ENCODE measurements at places on chromosomes 5 and 9.
A peak's percentile ranks its signal among the peaks of the same experiment; 100 is the strongest.

DNA sequence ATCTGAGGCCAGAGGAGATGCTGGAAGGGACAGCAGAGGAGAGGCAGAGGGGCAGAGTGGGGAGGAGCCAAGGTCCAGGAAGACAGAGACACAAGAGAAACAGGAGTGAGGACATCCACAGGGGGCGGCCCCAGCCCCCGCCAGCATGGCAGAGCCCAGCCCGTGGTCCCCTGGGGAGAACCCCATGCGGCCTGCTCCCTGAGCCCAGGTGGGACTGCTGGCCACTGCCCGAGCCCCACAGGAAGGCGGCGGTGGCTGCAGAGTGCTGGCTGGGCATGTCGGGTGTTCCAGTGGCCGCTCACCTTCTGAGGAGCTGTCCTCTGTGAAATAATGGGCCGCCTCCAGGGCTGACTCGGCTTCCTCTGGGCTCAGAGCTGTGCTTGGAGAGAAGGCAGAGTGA lies 8.9 kb upstream of the MRNIP start:
- no peak overlapping the region for H3K27ac ChIP-seq
- H3K27me3 ChIP-seq: no peaks in the 10 kb centered on the region
- no peaks in the 10 kb centered on the region for H3K4me1 ChIP-seq
- DNase-seq: no peak
- H3K36me3 ChIP-seq: peaks cover 18% of the 10 kb centered on the region
- no peak overlapping the region for H3K4me3 ChIP-seq

GRCh38 chr5:389197-389821 lies 53.7 kb upstream of the EXOC3 start:
- H3K27me3 ChIP-seq: no peaks in the 10 kb centered on the region
- H3K4me1 ChIP-seq: peaks cover 30% of the 10 kb centered on the region
- H3K36me3 ChIP-seq: peaks cover 30% of the 10 kb centered on the region
- DNase-seq: no peak
- H3K27ac ChIP-seq: no peak overlapping the region

GRCh38 chr9:12851341-12852090 lies 76.7 kb downstream of the LURAP1L start:
- no peak overlapping the region for H3K27ac ChIP-seq
- H3K4me1 ChIP-seq: no peaks in the 10 kb centered on the region
- no peaks in the 10 kb centered on the region for H3K27me3 ChIP-seq
- no peak for DNase-seq

GRCh38 chr9:3986060-3986459 lies 313.8 kb downstream of the GLIS3 start:
- no peak overlapping the region for H3K4me3 ChIP-seq
- no peak for DNase-seq
- peaks cover 4% of the 10 kb centered on the region for H3K27me3 ChIP-seq
- H3K27ac ChIP-seq: no peak overlapping the region
- no peaks in the 10 kb centered on the region for H3K4me1 ChIP-seq

GRCh38 chr9:120464176-120464886 lies 115.6 kb downstream of the CDK5RAP2 start:
- DNase-seq: no peak
- H3K4me3 ChIP-seq: no peak overlapping the region
- no peaks in the 10 kb centered on the region for H3K27me3 ChIP-seq
- H3K27ac ChIP-seq: no peak overlapping the region
- H3K4me1 ChIP-seq: no peaks in the 10 kb centered on the region

- no peak overlapping the region for H3K27ac ChIP-seq
- H3K4me1 ChIP-seq: no peaks in the 10 kb centered on the region
- no peaks in the 10 kb centered on the region for H3K27me3 ChIP-seq
- DNase-seq: no peak
Measured at GRCh38 chr5:161663431-161663830, 22.1 kb upstream of the GABRA6 start.

DNA sequence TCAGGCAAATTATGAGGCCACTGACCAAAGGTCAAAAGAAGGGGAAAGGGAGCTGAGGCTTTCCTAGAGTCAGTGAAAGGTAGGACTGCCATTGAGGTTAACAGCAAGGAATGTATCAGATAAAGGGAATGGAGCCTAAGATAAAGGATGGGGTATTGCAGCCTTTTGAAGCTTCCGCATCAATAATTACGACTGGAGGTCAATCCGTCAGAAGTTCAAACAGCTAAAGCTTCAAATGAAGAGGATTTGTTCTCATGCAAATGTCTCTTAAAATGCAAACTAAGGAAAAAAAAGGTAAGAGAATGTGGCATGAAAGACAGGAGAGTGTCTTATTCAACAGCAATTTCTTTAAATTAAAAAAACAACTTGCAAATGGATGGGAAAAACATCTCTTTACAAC lies 341.1 kb upstream of the RGMB start:
- H3K27ac ChIP-seq: no peak overlapping the region
- H3K36me3 ChIP-seq: no peaks in the 10 kb centered on the region
- no peak overlapping the region for H3K4me3 ChIP-seq

DNA sequence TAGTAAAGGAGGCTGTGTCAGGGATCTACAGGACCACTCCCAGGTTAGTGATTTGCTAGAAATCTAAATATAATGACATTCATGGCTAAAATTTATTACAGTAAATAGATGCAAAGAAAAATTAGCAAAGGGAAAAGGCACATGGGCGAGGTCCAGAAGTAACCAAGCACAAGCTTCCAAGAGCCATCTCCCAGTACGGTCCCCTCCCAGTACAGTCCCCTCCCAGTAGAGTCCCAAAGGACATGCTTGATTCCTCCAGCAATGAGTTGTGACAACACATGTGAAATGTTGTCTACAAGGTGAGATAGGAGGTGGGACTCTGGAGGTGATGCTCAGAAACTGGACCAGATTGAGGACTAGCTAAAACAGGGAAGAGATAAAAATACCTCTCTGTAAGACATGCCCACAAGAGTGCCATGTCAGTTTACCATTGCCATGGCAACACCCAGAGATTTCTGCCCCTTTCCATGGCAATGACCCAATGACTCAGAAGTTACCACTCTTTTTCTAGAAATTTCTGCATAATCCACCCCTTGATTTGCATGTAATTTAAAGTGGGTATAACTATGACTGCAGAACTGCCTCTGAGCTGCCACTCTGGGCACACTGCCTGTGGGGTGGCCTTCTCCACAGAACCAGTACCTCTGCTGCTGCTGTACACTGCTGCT lies 27.9 kb upstream of the CEMIP2 start:
- H3K27me3 ChIP-seq: no peaks in the 10 kb centered on the region
- H3K36me3 ChIP-seq: peaks cover 2% of the 10 kb centered on the region
- no peak for DNase-seq
- H3K4me1 ChIP-seq: peaks cover 61% of the 10 kb centered on the region
- H3K27ac ChIP-seq: peak overlapping the region; percentile 74

DNA sequence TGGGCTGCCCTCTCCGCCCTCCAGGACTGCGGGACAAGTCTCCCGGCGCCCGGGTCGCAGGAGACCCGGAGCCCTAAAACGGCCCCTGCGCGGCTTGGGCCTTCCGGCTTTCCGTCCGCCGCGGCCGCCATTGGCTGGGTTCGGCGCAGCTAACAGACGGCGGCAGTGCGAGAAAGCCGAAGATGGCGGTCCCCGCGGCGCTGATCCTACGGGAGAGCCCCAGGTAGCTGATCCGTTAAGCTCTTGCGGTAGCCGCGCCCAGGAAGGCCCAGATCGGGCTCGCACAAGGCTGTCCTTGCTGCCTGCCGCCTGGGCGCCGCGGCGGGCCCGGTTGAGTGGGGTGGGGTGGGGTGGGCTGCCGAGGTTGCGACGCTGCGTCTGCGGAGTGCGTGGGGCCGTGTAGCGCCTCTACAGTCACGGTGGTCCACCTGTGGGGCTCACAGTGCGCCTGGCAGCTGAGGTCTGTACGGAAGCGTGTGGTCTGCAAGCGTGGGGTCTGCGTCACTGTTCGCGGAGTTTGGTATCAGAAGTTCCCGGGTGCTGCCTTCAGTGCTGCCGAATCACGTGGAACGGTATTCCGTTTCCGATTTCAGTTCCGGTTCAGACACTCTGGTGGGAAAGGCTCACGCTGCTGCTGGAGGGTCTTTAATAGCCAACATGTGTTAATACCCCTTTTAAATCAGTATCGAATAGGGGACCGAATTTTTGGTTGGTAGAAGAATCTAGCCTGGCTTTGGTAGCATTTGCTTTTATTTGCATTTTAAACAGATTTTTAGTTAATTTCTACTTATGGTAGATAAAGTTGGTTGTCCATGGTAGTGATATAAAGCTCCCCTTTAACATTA lies at the start of gene COMMD10:
TSS of gene COMMD10 (plus strand) at position 155 of the 845 bp plus-strand sequence.
- peak; percentile 79 for DNase-seq
- peak within 1 kb of the TSS; percentile 93 for H3K27ac ChIP-seq
- H3K4me1 ChIP-seq: peaks cover 48% of the 10 kb centered on the region
- H3K36me3 ChIP-seq: peaks cover 29% of the 10 kb centered on the region

GRCh38 chr9:126290871-126291270 lies 35.8 kb upstream of the MVB12B start:
- H3K4me3 ChIP-seq: no peak overlapping the region
- H3K36me3 ChIP-seq: no peaks in the 10 kb centered on the region
- no peaks in the 10 kb centered on the region for H3K4me1 ChIP-seq

All from activated naive CD8-positive, alpha-beta T cell treated with anti-CD3 and anti-CD28 coated beads, Interleukin-2, amount 50 U/mL, for 24 hours (primary cell).